H1 (cell line): ENCODE measurements at places on chromosomes 5 and 9. TPM values are rescaled to one million over a fixed set of nuclear protein-coding genes. Genes with fewer than 3 reads are reported as not detected.
A peak's percentile ranks its signal among the peaks of the same experiment; 100 is the strongest.

The HRCT1 gene
- not detected in 2 replicates for total RNA-seq

The SLC36A3 gene
- total RNA-seq, result not detected in 2 replicates

DNA sequence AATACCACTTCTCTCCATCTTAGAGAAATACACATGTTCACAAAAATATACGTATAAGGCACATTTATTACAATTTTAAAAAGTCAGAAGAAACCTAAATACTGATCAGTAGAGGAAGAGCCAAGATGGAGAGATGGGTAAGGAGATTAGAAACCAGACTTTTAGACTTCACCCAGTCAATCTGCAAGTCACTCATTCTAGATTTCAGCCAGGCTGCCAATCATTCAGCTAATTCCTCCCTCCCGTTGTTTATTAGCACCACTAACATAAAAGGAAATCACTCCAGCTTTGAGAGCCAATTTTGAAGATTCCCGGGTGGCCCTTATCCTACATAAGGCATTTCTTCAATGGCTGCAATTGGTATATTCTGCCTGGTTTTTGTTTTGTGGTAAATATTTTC, 109.8 kb upstream of the NR5A1 start:
- no peaks in the 10 kb centered on the region for H3K36me3 ChIP-seq
- H3K4me3 ChIP-seq, result no peak overlapping the region
- H3K27me3 ChIP-seq, result no peaks in the 10 kb centered on the region

- no peak overlapping the region for H3K27ac ChIP-seq
- no peak for DNase-seq
- no peaks in the 10 kb centered on the region for H3K4me1 ChIP-seq
Measured at GRCh38 chr9:89080193-89080592, 88.9 kb downstream of the S1PR3 start.

The WWC1 gene
- total RNA-seq, result 41.1 and 42.7 TPM in 2 replicates

The KLHL3 gene
- total RNA-seq, result 10.5 and 13.7 TPM in 2 replicates

DNA sequence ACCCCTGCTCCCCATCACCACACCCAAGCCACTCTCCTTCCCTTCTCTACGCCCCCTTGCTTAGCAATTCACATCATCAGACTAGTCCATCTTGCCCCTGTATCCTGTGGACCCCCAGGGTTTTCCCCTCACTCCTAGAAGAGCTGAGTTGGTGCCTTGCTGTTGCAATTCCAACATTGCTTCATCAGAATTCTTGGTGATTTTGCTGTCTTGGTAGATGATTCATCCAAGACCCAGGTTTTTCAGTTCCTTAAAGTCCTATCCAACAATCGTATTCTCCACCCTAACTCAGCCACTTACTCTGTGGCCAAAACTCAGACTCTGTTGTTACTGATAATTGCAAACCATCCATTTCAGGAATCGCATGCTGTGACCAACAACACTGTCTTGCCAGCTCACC, 21.4 kb upstream of the CCNJL start:
- no peak overlapping the region for H3K27ac ChIP-seq
- H3K4me3 ChIP-seq, result no peak overlapping the region
- no peaks in the 10 kb centered on the region for H3K36me3 ChIP-seq

GRCh38 chr5:124277767-124278545, 468.5 kb downstream of the ZNF608 start:
- no peaks in the 10 kb centered on the region for H3K27me3 ChIP-seq
- no peak overlapping the region for H3K27ac ChIP-seq
- no peaks in the 10 kb centered on the region for H3K4me1 ChIP-seq
- H3K36me3 ChIP-seq, result no peaks in the 10 kb centered on the region

DNA sequence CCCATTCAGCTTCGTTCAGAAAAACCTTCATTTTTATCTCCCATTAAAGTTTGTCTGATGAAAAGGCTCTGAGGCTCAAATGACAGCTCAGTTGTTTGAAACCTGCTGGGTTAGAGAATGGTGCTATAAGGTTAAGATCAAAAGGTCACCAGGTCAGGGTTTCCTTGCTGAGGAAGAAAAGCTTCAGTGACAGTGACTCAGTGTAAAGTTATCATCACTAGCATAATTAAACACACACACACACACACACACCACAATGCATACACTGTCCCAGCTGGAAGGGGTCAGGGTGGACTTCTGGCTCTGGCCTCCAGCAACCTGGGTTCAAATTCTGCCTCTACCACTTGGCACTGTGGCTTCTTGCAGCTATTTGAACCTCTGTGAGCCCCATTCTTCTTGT, 281.1 kb downstream of the DOCK8 start:
- no peak for DNase-seq
- H3K4me1 ChIP-seq, result no peaks in the 10 kb centered on the region
- H3K4me3 ChIP-seq, result no peak overlapping the region
- no peak overlapping the region for H3K27ac ChIP-seq
- H3K27me3 ChIP-seq, result no peaks in the 10 kb centered on the region
- H3K36me3 ChIP-seq, result no peaks in the 10 kb centered on the region

The ADAMTS16 gene
- 14.6 and 16.0 TPM in 2 replicates for total RNA-seq

- DNase-seq, result no peak
- H3K27me3 ChIP-seq, result no peaks in the 10 kb centered on the region
- no peaks in the 10 kb centered on the region for H3K36me3 ChIP-seq
- H3K4me3 ChIP-seq, result no peak overlapping the region
- 0 out of 2 replicates have a peak overlapping the region, but pooled peaks have one; percentile 2 for H3K27ac ChIP-seq
- peaks cover 19% of the 10 kb centered on the region for H3K4me1 ChIP-seq
Measured at GRCh38 chr9:16575986-16576245, 294.6 kb downstream of the BNC2 start.
